ENCODE measurements at places on chromosomes 3 and 15.

DNA sequence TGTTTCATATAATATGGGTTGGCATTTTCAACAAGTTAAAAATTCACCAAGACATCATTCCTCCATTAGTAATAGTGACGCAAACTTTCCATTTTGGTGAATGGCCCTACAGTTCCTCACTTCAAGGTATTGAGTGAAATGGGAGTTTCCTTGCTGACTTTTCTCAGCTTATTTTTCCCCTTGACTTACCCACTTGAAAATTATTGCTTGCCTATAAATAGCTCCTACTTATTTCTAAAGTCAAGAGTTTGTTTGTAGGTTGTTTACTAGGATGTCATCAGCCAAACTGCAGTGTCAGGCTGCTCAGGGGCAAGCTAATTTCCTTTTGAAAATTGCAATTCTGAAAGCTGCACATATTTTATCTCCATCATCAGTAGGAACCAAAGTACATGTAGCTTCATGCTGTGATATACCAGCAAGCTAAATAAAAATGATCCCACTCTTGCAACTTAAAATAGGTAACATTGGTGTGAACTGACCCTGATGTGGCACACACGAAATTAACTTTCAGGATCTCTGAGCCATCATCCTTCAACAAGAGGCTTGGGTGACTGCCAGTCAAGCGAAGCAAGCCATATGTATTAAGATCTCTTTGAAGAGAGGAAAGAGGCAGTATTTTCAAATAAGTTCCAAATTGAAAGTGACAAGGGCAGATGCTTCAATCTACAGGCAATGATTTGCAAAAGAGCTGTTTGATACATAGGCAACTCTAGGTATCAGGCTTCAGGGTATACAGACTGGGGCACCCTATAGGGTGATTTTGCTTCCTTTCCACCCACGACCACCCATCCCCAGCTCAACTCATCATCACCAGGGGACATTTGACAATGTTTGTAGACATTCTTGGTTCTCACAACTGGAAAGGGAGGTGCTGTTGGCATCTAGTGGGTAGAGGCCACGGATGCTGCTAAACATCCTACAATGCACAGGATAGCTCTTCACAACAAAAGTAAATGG lies 66.8 kb upstream of the RASGRP1 start:
- DNase-seq: no peak

DNA sequence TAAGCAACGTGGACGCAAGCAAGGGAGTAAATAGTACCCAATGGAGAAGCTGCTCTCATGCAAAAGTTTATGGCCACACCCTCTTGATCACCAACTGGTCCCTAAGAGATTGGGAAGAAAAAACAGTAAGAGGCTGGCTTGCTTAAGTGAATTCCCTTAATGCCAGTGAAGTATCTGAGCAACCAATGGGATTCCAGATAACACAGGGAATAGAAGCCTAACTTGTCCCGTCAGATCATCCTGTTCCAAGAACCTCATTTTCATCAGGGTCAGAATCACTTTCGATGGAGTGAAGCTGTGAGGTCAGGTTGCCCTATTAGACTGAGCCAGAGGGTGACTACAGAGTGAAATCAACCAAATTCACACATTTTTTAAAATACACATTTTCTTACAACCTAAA lies 104.3 kb downstream of the CD47 start:
- no peak for DNase-seq

GRCh38 chr15:67248011-67248505 lies 6.4 kb downstream of the AAGAB start:
- no peak for DNase-seq

DNA sequence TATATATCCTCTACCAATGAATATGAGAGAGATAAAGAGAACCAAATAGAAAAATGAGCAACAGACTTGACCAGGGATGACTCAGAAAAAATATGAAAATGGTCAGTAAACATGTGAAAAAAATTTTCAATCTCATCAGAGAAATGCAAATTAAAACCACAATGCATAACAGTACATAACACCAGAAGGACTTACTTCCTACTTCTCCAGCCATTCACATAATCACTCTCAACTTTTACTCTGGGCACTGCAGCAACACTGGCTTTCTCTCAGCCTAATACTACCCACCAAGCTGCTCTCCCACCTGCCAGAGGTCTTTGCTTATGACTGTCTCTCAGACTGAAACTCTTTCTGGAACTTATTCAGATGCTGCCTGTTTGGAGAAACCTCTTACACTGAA lies 49.4 kb downstream of the DPH6 start:
- DNase-seq: no peak

GRCh38 chr3:31409866-31410265 lies 122.9 kb upstream of the STT3B start:
- DNase-seq: no peak

- no peak for DNase-seq
These were observed 61.5 kb upstream of the GOLIM4 start for GRCh38 chr3:168157099-168157700.

All from stimulated activated CD4-positive, alpha-beta T cell treated with anti-CD3 and anti-CD28 coated beads, Interleukin-15, amount 100 ng/mL, for 1 hour (primary cell).